ENCODE measurements at places on chromosomes 12 and 14.

DNA sequence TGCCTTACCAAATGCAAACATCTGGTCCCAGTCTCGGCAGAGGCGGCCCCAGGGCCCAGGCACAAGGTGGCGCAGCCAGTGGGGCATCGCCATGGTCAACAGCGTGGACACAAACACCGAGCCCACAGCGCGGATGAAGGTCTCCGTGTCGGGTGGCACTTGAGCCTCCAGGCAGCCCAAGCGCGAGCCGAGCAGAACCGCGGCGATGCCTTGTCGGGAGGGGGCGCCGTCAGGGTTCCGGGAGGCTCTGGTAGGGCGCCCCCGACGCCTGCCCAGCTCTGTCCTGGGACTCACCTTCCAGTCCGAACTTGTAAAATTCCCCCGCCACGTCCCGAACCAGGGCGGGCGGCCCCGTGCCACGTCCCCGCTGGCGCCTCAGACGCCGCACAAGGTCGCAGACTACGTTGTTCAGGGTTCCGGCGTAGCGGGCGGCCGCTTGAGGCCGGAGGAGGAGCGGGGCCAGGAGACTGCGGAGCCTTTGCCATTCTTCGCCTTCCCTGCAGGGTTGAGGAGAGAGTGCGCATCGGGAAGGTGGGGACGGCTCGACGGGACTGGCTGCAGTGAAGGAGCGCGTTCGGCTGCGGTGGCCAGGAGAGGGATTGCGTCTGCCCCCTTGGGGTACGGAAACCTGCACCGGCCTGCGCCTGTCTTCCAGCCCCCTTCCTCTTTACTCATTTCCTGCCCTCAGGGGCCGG, 1.7 kb downstream of the CYP27B1 start:
- H3K27ac ChIP-seq, result peak overlapping the region; percentile 28
- peaks cover 19% of the 10 kb centered on the region for H3K27me3 ChIP-seq
- peak; percentile 46 for DNase-seq
- H3K4me3 ChIP-seq, result peak overlapping the region; percentile 88
- H3K4me1 ChIP-seq, result peaks cover 43% of the 10 kb centered on the region

DNA sequence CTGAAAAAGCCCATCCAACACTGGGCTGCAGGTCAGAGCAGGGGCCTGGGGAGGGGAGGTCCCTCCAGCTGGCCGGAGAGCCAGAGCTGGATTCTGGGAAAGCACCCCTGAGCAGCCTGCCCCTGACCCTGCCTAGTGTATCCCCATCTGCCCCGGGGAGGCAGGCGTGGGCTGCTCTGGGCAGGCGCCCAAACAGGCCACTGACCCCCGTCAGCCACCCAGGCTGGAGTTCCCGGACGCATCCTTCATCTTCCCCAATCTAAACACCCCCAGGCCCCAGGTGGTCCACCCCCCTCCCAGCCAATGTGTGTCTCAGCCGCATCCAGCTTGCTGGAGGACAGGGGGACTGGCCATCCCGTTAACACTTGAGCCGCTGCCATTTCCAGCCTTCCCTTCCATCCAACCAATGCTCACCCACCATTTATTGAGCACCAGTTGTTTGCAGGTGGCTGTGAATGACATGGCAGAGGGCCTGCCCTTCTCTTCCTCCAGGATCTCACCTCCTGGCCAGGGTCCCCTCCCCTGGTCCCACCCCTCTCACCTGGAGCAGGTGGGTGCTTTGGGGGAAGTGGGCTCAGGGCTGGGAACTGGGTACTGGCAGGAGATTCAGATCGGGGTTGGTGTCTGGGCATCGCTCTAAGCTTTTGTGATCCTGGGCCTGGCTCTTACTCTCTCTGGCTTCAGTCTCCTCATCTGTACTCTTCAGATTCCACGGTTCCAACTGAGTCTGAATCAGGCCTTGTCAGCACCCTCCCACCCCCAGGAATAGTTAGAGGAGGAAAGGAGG, 743 bp upstream of the DTX1 start:
- H3K4me1 ChIP-seq, result peaks cover 43% of the 10 kb centered on the region
- no peaks in the 10 kb centered on the region for H3K27me3 ChIP-seq
- no peak for DNase-seq

- no peak overlapping the region for H3K27ac ChIP-seq
- DNase-seq, result no peak
- H3K4me1 ChIP-seq, result peaks cover 7% of the 10 kb centered on the region
- peaks cover 9% of the 10 kb centered on the region for H3K27me3 ChIP-seq
- H3K4me3 ChIP-seq, result no peak overlapping the region
These were observed 22.0 kb upstream of the SNRPF start for GRCh38 chr12:95836630-95837239.

DNA sequence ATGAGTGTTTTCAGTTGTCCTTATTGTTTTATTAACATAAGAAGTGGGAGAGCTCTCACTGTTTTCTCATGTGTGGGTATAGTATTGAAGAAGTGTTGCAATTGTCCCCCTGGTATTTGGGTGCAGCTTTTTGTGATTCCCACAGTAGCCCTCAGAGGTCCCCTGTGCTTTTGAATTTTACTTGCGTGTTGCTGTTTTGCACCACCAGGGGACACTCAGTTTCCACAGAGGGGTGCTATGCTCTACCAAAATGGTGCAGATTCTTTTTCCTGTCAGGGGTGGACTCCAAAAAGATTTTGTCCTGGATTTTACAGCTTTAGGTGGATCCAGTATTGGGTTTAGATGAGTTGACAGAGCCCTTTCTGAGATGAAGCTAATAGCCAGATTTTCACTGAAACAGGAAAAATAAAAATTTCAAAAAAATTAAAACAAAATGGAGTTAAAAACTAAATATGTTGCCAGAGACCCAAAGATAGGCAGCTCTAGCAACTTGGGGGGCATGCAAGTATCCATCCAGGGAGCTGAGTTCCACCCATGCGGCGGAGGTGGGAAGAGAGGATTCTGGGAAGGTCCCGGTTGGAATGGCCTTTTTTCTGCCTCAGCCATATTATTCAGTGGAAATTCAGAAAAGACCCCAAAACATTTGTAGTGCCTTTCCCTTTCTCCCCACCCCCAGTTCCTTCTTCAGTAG, 50.2 kb downstream of the TTLL5 start:
- no peaks in the 10 kb centered on the region for H3K27me3 ChIP-seq
- peak; percentile 1 for DNase-seq
- H3K4me3 ChIP-seq, result no peak overlapping the region
- H3K27ac ChIP-seq, result no peak overlapping the region
- H3K4me1 ChIP-seq, result no peaks in the 10 kb centered on the region
- H3K36me3 ChIP-seq, result peaks cover 27% of the 10 kb centered on the region

DNA sequence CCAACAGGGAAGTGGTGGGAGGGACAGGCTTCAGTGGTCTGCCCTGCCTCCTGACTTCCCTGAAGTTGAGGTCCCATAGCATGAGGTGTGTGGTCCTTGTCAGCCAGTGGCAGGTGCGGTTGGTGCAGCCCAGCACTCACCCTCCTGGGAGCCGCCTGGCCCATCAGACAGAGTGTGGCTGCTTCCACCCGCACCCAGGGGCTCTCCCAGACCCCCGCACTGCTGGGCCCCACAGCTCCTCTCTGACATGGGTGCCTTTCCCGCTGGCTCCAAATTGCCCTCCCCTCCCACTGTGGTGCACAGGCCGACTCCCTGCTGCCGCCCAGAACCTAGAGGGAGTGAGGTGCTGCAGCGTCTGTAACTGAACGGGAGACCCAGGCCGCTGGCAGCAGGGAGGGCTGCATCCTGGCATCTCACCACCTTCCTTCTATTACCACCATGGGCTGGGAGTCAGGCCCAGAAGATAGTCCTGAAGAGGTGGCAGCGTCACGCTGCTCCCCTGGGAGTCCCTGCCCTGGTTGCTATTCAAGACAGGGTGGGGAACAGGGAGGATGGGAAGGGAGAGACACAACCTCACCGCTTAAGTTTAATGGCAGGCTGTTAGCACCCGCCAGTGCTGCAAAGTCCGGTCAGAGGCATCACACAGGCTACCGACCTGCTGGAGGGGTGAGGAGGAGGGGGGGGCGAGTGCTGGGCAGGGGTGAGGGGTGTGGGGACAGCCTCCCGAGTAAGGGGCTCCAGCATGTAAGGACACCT, 180.6 kb upstream of the PRMT8 start:
- no peaks in the 10 kb centered on the region for H3K4me1 ChIP-seq
- DNase-seq, result no peak

- H3K27ac ChIP-seq, result peak overlapping the region; percentile 22
- peaks cover 26% of the 10 kb centered on the region for H3K36me3 ChIP-seq
- H3K4me1 ChIP-seq, result peaks cover 18% of the 10 kb centered on the region
- no peak overlapping the region for H3K4me3 ChIP-seq
- DNase-seq, result no peak
- H3K27me3 ChIP-seq, result no peaks in the 10 kb centered on the region
These were observed 1.3 kb downstream of the TAS2R30 start for GRCh38 chr12:11133162-11133561.

DNA sequence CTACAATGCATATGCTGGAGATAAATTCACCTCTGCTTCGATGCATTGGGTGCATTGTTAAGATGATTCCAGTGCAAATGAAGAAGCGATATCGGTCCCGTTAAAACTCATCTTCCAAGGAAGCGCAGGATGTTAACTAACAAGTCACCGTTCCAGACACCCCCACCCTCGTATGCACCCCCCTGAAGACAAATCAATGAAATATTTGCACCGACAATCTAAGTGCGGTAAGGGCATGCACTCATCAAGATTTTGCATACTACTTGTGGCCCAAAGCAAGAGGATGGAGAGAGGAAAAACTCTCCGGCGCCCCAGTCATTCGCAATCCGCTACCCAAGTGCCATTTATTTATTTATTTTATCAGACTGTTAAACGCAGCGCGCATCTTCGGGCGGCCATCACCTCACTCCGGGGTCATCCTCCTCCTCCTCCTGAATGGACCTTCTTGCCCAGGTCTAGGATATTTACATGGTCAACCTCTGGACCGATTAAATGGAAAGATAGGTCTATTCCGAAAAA, 1.2 kb downstream of the NOVA1 start:
- peaks cover 23% of the 10 kb centered on the region for H3K27me3 ChIP-seq
- H3K4me3 ChIP-seq, result peak overlapping the region; percentile 21
- no peak overlapping the region for H3K27ac ChIP-seq
- peaks cover 2% of the 10 kb centered on the region for H3K36me3 ChIP-seq
- H3K4me1 ChIP-seq, result peaks cover 3% of the 10 kb centered on the region

GRCh38 chr14:48615618-48616017, 940.2 kb upstream of the MDGA2 start:
- DNase-seq, result no peak
- no peaks in the 10 kb centered on the region for H3K36me3 ChIP-seq
- no peaks in the 10 kb centered on the region for H3K27me3 ChIP-seq
- no peak overlapping the region for H3K27ac ChIP-seq
- no peak overlapping the region for H3K4me3 ChIP-seq

DNA sequence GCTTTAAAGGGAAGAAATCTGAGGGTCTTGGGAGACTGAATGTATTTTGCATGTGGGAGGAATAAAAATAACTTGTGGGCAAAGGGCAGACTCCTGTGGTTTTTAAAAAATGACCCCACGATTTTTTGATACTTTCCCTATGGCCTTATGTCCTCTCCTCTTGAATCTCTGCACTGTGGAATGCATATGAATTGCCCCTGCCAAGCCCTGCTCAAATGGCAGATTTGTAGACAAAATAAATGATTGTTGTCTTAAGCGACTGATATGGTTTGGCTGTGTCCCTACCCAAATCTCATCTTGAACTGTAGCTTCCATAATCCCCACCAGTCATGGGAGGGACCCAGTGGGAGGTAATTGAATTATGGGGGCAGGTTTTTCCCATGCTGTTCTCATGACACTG, 223.8 kb downstream of the DACT1 start:
- H3K4me3 ChIP-seq, result no peak overlapping the region
- H3K4me1 ChIP-seq, result no peaks in the 10 kb centered on the region
- no peak overlapping the region for H3K27ac ChIP-seq
- DNase-seq, result no peak

GRCh38 chr12:6887460-6887859, 14.4 kb upstream of the SPSB2 start:
- no peaks in the 10 kb centered on the region for H3K27me3 ChIP-seq
- H3K36me3 ChIP-seq, result peaks cover 2% of the 10 kb centered on the region
- H3K4me1 ChIP-seq, result peaks cover 1% of the 10 kb centered on the region
- H3K4me3 ChIP-seq, result no peak overlapping the region

DNA sequence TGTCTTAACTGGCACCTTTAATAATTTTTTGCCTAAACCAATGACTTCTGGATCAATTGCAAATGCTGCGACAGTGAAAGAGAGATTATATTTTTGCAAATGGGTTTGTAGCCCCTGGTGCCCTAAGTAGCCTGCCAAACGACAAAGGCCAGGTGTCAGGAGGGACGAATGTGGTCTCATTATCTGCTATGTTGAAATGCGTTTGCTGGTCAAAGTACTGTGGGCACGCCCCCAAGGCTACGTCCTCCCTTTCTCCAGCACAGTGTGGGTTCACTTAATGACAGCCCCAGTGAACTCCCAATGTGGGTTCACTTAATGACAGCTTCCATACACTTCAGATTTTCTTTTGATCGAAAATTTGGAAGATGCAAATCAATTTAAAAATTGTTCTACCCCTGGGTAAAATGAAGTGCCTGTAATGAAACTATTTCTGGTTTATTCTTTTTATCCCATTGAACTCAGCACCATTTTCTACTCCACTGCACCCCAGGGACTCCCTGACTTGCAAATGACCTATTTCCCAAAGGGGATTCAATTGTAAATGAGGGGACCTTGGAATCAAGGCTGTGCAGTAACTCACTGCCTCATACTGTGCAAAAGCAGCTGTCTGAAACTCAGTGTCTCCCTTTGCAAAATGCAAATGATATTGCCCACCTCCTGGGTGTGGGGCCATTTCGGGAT, 1.4 kb downstream of the SERPINA11 start:
- no peaks in the 10 kb centered on the region for H3K36me3 ChIP-seq
- H3K4me1 ChIP-seq, result no peaks in the 10 kb centered on the region
- H3K27me3 ChIP-seq, result peaks cover 62% of the 10 kb centered on the region
- DNase-seq, result no peak
- H3K27ac ChIP-seq, result no peak overlapping the region
- no peak overlapping the region for H3K4me3 ChIP-seq

GRCh38 chr12:128861226-128862016, 8.1 kb downstream of the GLT1D1 start:
- H3K4me3 ChIP-seq, result no peak overlapping the region
- peaks cover 10% of the 10 kb centered on the region for H3K27me3 ChIP-seq
- peaks cover 2% of the 10 kb centered on the region for H3K36me3 ChIP-seq
- DNase-seq, result no peak
- no peak overlapping the region for H3K27ac ChIP-seq

DNA sequence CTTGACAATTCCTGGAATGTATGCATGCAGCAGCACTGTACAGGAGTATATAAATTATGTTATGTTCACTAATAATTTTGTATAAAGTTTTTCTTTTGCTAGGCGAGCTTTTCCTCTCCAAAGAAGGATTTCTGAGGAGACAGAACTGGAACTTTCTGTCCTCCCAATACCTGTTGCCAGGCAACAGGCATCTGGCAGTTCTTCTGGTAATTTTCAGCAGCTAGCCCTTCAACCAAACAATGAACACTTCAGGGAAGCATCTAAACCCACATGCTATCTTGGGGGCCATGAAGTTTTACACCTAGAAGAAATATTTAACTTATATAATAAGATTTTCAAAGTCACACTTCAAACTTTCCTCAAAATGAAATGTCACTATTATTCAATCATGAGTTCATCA, 162.9 kb upstream of the SYT10 start:
- H3K4me3 ChIP-seq, result no peak overlapping the region
- DNase-seq, result no peak
- H3K36me3 ChIP-seq, result no peaks in the 10 kb centered on the region
- H3K27ac ChIP-seq, result no peak overlapping the region
- no peaks in the 10 kb centered on the region for H3K27me3 ChIP-seq
- no peaks in the 10 kb centered on the region for H3K4me1 ChIP-seq

GRCh38 chr12:14193639-14194038, 171.8 kb upstream of the ATF7IP start:
- H3K36me3 ChIP-seq, result no peaks in the 10 kb centered on the region
- DNase-seq, result no peak
- peaks cover 3% of the 10 kb centered on the region for H3K27me3 ChIP-seq
- peaks cover 18% of the 10 kb centered on the region for H3K4me1 ChIP-seq
- H3K4me3 ChIP-seq, result no peak overlapping the region
- H3K27ac ChIP-seq, result no peak overlapping the region
